ENCODE measurements at places on chromosomes 1 and 21.

DNA sequence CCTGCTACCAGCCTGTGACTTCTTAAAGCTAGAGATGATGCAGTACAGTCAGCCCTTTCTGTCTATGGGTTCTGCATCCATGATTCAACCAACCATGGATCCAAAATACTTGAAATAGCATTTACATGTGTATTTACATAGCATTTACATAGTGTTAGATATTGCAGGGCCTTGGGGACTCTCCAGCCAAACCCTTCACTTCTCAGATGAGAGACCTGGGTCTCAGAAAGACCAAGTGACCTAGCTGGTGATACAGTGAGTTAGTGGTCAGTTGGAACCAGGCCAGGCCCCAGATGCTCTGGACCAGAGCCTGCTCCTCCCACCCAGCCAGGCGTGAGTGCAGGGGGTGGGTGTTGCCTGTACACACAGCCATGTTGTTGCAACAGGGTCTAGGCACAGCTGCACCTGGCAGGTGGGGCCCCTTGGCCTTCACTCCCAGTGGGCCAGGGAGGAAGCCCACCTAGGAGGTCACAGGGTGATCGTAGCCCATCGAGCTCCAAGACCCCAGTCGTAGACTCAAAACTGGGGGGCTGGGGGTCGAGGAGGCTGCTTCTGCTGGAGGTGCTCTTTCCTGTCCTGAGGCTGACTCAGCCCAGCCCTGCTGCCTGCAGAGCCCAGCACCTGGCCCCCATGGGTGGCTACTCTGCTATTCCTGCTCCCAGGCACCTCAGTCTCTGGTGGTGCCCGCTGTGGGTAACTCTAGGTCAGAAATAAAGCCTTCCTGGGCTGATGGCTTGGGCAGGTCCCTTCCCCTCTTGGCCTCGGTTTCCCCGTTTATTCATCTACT, 7.7 kb downstream of the TMEM61 start:
- DNase-seq = no peak

GRCh38 chr1:219461981-219462400, 150.9 kb downstream of the ZC3H11B start:
- DNase-seq = no peak

DNA sequence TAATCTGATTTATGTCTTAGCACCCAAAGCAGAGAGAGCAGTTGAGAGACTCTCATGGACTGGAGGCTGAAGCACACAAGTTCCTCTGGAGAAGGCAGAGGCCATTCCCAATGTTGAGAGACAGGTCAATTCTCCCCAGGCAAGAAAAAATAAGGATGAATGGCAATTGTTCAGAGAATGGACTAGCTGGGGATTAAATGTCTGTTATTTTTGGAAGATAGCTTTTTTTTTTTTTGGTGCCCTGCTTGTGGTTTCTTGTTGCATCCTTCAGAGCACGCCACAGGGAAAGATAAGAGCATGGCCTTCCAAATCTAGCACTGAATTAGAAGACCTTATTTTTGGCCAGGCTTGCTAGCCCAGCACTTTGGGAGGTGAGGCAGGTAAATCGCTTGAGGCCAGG, 65.6 kb upstream of the ERRFI1 start:
- DNase-seq = no peak

DNA sequence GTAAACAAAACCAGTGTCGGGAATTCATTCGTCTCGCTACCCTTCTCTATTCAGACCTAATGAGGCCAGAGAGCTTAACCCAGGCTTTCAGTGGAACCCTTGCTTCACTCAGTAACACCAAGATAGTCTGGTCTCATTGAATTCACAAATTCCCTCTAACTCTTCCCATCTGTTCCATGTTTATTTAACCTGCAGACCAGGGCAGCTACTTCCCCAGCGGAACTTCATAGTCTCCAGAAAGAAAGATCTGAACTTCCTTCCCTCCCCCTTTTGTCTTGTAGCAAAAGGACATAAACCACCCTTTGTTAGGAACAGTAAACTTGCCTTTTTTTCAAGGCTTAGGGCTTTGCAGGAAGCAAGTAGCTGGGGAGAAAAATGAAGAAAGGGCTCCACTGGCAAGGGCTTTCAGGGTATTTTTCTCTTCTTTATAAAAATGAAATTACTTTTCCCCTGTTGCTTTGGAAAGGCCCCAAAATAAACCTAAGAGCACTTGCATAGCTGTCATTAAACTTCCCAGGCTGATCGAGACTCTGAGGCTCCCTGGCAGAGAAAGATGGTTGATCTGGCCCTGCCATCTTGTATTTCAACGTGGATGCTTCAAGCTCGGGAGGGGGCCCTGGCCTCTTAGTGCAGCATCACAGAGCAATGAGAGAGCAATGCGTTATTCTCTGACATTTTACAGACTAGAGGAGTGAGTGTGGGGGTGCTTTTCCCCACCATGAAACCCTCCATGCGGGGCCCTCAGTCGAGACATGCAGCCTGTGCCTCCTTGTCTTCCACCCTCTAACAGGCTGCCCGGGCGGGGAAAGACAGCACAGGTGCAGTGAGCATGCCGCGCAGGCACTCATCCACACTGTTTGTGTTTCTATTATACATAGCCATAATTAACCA, 30.0 kb downstream of the MIS18A start:
- no peak for DNase-seq

DNA sequence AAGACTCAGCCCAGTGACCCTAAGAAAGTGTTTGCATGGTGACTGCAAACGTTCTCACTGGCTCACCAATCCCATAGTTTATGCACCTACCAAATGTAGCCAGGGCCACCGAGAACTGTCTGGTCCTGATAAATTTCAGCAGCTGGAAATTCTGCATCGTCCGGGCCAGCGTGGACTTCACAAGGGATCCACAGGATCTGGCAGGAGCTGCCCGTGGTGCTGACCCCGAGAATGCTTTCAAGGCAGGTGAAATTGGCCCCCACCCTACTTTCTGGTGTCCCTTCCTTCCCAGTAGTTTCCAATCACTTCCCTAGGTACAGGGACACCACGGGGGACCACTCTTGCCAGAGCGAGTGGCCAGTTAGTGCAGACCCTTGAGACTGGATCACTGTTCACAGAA, 26.2 kb downstream of the UBASH3A start:
- no peak for DNase-seq

DNA sequence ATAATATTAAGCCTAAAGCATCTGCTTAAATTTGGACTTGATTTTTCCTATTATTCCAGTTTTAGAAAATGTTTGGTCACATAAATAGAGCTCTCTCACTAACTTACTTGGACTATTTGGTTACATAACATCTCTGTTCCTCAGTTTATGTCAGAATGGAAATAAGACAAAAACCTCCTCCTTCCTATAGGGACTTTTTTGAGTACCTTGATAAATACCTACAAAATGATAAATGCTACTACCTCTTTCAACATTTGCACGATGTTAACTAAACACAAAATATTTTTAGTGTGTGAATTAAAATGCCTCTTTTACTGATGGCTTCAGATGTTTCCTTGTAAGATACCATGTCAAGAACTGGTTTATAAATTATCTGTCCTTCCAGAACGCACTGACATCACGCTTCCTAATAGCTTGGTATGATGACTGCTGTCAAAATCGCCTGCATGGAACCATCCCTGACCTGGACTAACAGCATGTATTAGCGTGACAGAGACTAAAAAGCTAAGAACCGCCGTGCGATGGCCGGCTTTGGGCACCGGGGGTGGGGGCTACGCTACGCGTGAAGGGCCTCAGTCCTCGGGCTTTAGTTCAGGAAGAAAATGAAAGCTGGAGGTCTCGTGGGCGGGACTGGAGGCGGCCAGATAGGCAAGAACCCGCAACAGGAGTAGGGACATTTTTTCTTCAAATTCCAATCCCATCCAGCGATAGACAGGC, 133.2 kb upstream of the BARHL2 start:
- DNase-seq = no peak

GRCh38 chr1:221237587-221237986, 358.3 kb downstream of the HLX start:
- DNase-seq = no peak

Measured in central memory CD4-positive, alpha-beta T cell (primary cell).